ENCODE measurements at places on chromosomes 7 and 10.

DNA sequence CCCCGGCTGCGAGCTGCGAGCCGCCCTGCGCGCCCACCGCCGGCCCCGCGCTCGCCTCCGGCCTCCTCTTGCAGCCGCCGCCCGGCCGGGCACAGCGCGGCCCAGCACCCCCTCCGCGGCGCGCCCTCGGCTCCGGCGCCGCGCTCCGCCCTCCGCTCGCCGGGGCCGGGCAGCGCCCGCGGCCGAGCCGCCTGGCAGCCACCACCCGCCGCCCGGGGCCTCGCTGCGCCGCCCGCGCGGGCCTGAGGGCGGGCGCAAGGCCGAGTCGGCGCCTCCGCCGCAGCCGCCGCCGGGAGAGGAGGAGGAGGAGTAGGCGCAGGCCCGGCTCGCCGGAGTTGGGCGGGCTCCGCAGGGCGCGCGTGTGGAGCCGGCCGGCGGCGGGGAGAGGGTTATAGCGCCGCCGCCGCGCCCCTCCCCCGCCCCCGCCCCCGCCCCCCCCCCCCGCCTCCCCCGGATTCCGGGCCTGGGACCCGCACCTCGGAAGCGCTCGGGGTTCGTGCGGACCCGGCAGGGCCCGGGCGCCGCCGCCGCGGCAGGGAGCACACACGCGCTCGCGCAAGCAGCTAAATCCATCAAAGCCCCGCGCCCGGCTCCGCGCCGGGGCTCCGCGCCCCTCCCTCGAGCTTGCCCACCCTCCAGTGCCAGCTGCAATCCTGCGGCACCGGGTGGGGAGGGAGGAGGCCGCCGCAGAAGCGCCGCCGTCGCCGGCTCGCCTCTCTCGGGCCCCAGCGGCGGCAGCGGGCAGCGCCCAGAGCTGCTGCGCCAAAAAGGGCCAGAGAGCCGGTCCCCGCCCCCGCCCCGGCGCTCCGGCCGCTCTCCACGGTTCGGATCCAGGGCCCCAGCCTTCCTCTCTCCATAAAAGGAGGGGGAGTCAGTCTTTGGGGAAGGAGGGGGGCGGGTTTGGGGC, at the start of gene PDGFA:
PDGFA (minus strand) TSS at position 363 of the 907 bp plus-strand sequence. CDS start 845 bp downstream, outside the sequence.
- peak; percentile 84 for DNase-seq

DNA sequence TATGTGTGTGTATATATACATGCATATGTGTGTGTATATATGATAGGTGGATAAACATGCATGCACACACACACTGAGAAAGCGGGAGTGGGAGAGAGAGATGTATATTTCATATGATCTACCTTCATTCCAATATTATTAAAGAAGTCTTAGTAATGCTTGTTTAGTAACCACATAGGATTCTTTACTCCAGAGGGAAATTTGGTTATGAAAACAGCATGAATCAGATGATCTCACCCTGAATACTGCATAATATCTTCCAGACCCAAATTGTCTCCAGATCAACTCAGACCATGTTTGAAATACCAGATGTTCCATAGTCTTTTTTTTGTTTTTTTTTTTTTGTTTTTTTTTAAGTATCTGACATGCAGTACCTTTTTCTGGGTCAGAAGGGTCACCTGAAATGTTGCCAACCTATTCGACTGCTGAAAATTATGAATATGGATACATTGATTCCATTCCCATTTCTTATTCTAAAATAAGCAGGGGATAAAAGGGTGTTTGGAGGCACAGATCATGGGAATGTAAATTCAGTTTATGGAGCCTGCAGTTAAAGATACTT, 17.4 kb downstream of the TES start:
- DNase-seq, result no peak

GRCh38 chr7:145732521-145732920, 384.1 kb upstream of the CNTNAP2 start:
- DNase-seq, result no peak

- DNase-seq, result peak; percentile 72
Measured at GRCh38 chr10:75430000-75430763, 1.2 kb upstream of the LRMDA start.

DNA sequence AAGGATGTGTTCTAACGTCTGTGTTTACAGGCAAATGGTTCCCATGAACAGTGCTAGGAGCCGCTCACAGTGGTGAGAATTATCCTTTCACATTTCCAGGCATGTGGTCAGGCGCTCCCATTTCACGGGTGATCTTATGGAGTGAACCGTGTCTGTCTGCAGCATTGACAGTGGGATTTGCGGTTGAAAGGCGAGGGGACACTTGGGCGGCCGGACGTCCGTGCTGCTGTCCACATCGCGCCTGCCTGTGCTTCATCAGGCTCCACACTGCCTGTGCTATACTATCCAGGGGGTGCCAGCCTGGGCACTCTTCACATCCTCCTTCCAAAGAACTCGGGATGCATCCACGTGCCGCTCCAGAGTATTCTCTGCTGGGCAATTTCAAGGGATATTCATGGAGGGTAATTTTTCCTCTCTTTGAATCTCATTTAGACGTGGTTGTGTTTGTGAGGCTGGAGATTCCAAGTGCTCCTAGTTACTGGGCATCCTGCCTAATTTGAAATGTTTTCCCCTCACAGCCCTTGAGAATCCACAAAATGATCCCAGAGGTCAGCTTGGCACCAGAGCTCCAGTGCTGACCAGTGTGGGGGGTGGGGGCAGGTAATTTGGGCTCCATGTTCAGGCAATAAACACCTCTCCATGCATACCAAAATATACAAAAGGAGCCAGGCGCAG, 61.9 kb upstream of the EBF3 start:
- no peak for DNase-seq

DNA sequence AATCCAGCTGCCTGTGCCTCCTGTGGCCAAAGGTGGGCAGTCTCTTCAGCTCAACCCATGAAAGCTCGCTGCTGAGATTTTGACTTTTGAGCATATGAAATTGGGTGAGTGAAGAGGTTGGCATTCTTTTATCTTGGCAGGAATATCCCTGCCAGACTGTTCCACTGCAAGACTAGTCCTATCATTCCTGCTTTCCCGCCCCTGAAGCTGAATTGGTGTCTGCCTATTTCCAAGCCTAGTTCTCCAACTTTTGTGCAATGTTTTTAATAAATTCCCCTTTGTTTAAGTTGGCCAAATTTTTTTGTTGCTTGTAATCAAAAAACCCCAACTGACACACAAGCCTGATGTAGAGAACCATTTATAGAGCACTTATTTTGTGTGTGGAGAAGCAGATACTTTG, 34.8 kb upstream of the BICC1 start:
- DNase-seq, result no peak

DNA sequence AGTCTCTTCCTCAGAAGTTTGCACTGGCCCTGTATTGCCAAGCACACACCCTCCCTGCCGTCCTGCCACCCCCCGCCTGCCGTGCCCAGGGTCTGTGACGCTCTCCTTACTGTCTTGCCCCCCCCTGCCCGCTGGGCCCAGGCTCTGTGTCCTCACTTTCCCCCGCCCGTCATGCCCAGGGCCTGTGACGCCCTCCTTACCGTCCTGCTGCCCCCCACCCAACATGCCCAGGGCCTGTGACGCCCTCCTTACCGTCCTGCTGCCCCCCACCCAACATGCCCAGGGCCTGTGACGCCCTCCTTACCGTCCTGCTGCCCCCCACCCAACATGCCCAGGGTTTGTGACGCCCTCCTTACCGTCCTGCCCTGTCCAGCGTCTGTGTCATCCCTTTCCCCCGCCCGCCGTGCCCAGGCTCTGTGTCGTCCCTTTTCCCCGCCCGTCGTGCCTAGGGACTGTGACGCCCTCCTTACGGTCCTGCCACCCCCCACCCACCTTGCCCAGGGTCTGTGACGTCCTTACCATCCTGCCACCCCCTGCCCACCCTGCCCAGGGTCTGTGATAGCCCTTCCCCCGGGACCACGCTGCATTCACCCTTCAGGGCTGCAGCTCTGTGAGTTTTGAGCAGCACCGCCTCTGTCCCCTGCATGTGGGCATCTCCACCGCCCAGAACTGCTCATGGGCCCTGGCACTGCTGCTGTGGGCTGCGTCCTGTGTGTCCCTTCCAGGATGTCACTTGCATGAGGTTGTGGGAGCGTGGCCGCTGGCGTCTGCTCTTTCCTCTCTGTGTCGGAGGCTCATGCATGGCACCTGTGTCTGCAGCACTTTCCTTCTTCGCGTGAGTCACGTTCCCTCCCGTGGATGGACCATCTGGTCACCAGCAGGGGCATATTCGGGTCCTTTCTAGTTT, 19.3 kb upstream of the PRKAR1B start:
- DNase-seq, result no peak

DNA sequence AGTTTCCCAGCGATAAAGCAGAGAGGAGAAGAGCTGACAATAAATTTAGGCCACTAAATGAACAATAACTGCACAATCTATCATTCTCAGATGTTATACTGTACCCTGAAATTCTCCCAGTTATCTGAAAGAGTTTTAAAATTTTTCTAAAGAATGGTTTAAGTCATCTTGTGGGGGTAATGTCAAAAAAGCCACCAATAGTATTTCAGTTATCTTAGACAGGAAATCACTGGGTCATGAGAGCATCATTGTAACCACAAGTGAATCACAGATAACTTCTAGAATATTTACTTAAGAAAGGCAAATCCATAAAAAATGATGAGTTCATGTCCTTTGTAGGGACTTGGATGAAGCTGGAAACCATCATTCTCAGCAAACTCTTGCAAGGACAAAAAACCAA, 147.1 kb downstream of the DNAJB9 start:
- DNase-seq, result no peak

DNA sequence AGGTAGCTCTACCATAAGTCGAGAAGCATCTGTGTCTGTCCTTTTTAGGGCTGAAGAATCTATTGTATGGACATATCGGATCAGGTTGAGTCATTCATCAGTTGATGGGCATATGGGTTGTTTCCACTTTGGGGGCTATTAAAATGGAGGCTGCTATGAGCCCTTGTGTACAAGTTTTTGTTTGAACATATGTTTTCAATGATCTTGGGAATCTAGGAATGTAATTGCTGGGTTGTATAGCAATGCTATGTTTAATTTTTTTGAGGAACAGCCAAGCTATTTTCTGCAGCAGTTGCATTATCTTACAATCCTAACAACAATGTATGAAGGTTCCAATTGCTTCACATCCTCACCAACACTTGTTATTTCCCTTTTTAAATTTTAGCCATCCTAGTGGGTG, 46.4 kb upstream of the HABP2 start:
- no peak for DNase-seq

GRCh38 chr10:99360934-99361333, 31.8 kb downstream of the CNNM1 start:
- no peak for DNase-seq

GRCh38 chr7:27921081-27921836, 181.3 kb downstream of the TAX1BP1 start:
- DNase-seq, result no peak

GRCh38 chr10:123648595-123648994, 17.6 kb upstream of the GPR26 start:
- DNase-seq, result peak; percentile 7

GRCh38 chr10:72502581-72502980, 123.3 kb downstream of the MICU1 start:
- no peak for DNase-seq

- no peak for DNase-seq
Measured at GRCh38 chr7:47024991-47025390, 556.9 kb downstream of the TNS3 start.

DNA sequence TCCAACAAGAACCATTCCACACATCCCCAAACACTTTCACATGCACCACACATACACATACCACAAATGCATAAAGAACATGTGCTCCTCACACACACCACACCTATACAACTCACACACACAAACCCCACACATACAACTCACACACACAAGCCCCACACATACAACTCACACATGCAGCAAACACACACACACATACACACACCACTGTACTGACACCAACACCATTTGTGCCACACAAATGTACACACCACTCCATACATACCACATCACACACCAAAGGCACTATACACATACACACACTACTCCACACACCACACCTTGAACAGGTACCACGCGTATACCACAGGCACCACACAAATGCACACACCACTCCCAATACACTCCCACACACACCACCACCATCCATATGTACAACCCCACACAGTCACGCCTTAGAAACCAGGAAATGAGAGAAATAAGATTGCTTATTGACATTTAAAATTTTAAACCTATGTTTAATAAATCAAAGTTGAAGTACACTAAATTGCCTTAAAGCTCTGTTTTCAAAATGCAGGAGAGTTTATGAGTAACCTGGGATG, 107.4 kb downstream of the ARL4A start:
- DNase-seq, result no peak

DNA sequence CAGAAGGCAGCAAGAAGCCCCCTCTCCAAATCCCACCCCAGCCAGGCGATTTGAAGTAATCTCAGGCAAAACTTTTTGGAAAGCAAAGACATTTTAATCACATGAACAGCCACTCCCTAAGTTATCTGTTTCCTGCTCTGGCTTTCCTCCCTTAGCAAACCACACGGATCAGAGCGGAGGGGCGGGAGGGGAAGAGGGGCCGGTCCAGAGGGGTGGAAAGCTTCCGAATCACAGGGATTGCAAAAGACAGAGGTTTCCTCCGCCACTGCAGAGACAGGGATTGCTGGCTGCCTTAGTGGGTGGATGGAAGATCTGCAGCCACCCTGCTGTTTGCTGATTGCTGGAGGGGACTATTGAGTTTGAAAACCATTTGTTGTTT, 41.2 kb downstream of the ZCCHC24 start:
- peak; percentile 15 for DNase-seq

- DNase-seq, result no peak
Measured at GRCh38 chr10:14160299-14160698, 170.4 kb downstream of the FRMD4A start.

DNA sequence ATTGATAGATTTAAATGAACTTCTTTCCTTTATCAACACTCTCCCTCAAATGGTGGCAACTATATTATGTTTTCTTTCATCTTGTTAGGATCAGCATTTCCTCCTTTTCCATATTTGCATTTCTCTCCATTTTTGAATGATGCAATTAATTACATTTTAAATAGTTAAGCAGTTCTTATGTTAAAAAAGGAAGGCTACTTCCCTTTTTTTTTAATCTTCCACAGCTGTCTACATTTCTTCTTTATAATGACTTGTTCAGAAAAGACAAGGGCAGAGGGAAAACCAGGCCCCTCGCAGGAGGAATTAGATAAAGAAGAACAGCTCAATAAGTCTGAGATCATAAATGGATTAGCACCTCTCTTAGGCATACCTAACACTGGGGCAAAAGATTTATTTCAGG, 208.9 kb downstream of the ARL4A start:
- DNase-seq, result no peak

DNA sequence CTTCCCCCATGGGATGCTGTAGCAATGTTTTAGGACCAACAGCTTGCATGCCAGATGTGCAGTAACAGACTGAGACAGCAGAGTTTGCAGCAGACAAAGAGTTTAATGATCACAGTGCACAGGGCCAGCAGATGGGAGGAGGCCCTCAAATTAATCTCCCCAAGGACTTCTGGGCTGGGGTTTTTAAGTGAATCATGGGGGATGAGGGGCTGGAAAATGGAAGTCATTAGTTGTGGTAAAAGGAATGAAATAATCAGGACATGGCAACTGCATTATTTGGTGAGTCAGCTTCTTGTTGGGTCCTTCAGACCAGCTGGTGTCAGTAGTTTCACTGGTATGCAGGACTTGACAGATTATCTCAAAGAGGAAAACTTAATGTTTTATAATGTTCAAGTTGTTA, 12.6 kb upstream of the NRBF2 start:
- DNase-seq, result no peak
